M059J (cell line): ENCODE measurements at places on chromosomes 12 and 14. TPM values are rescaled to one million over a fixed set of nuclear protein-coding genes. Genes with fewer than 3 reads are reported as not detected.

DNA sequence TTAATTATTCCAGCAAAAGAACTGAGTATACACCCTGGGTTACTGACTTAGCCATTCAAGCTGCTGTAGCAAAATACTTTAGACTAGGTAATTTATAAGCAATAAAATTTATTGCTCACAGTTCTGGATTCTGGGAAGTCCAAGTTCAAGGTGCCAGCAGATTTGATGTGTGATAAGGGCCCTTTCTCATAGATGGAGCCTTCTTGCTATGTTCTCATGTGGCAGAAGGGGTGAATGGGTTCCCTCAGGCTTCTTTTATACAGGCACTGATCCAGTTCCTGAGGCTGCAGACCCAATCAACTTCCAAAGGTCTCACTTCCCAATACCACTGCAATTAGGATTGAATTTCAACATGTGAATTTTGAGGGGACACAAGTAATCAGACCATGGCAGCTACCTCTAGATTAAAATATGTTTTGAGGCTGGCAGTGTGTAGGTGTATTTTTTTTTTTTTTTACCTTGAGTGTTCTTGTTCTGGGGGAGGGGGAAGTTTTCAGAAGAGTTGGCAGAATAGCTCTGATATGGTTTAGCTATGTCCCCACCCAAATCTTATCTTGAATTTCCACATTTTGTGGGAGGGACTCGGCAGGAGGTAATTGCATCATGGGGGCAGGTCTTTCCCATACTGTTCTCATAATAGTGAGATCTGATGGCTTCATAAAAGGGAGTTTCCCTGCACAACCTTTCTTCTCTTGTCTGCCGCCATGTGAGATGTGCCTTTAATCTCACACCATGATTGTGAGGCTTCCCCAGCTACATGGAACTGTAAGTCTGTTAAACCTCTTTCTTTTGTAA lies 178.2 kb downstream of the RASSF9 start:
- peak; percentile 56 for DNase-seq

GRCh38 chr12:124577986-124578385 lies 10.6 kb upstream of the NCOR2 start:
- DNase-seq = no peak

- DNase-seq = peak; percentile 78
These were observed 21.5 kb downstream of the ALDH6A1 start for GRCh38 chr14:74062809-74063150.

- DNase-seq = peak; percentile 86
These were observed 38.5 kb downstream of the NFKBIA start for GRCh38 chr14:35366056-35366451.

DNA sequence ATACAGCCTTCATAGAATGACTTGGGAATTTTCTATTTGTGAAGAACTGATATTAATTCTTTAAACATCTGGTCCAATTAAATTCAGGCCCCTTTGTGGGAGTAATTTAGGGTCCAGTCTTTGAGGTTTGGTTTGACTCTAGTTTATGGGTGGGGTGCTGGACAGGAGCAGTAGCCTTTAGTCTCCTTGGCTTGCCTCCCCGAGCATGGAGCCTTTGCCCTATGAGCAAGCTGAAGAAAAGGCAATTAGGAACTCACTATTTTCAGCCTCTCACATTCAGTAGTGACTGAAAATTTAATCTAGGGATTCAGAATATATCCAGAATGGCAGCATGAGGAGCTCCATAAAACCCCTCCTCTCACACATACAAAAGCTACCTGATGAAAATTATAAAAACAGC lies 161.1 kb downstream of the TRHDE start:
- DNase-seq = no peak

Gene BICDL1
- 0.44 and 0.89 TPM in 2 replicates for total RNA-seq

GRCh38 chr12:70615174-70615866 lies 21.9 kb downstream of the PTPRB start:
- DNase-seq = no peak

- DNase-seq = no peak
These were observed 98.6 kb downstream of the C12orf50 start for GRCh38 chr12:87930627-87931026.

Gene GLT1D1
- not detected in 2 replicates for total RNA-seq

Gene LRP6
- total RNA-seq = 8.1 and 13.0 TPM in 2 replicates

DNA sequence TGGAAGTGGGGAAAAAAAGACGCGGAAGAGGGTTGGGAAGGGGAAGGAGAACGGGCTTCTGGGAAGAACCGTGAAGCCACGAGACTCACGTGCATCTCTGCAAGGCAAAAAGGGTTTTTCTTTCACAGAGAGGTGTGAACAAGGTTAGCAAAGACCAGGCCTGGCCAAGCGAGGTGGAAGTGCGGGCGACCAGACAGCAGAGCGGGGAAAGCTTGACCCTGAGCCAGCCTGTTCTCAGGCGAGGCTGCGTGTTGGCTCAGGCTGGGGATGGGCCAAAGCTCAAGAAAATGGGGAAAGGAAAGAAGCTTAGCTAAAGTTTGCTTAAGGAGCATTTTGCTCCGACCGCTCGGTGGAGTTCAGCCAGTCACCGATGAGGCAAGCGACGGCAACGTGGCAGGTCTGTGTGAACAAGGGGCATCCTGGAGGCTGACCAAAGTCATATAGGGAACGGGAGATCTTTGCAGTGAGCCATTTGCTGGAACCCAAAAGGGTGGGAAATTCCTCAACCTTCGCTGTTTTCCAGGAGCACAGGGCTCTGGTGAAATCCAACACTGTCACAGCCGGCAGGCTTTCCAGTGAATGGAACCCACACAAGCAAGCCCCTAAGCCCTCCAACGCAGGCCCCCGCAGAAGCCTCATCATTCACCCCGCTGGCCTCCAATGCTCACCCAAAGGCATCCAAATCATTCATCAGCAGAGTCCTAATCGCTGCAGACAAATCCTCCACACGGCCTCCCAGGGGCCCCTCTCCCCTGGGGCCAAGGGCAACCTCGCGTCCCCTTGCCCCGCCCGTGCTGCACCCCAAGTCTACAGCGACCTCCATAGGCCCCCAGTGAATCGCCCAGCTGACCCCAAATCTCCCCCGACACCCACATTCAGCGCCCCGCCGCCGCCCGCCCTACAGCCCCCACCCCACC lies 754 bp downstream of the ZNF605 start:
- peak; percentile 37 for DNase-seq

Gene PTCSC3
- not detected in 2 replicates for total RNA-seq

DNA sequence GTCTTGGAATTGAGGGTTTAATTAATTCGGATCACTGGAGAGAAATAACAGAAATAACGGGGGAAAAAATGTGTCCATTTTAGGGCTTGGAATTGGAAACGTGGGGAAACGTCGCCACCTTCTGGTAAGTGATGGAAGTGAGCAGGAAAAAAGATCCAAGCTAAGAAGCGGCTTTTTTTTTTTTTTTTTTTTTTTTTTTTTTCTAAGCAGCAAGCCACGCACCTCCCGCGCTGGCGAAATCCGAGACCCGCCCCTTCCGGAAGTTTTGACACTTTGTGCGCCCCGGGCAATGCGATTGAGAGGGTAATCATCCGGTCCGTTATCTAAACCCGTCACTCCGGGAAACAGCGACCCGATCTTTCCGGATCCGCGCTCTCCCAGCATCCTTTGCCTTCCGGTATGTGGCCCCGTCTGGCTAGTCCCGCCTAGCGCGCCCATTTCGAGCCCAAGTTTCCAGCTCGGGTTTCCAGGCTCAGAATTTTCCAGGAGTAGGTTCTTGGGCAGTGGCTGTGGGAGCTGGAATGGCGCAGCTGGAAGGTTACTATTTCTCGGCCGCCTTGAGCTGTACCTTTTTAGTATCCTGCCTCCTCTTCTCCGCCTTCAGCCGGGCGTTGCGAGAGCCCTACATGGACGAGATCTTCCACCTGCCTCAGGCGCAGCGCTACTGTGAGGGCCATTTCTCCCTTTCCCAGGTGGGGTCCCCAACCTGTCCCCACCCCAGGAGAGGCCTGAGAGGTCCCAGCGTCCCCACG lies at the start of gene ALG10:
TSS of gene ALG10 (plus strand) at position 418 of the 752 bp plus-strand sequence. CDS start at position 522, 104 bp downstream.
- peak; percentile 98 for DNase-seq

GRCh38 chr12:67222302-67222701 lies 46.9 kb upstream of the CAND1 start:
- DNase-seq = peak; percentile 32

Gene MYH6
- not detected in 2 replicates for total RNA-seq

Gene FNTB
- 18.3 and 23.7 TPM in 2 replicates for total RNA-seq

Gene SIX4
- 17.9 and 23.8 TPM in 2 replicates for total RNA-seq

GRCh38 chr14:20492486-20492885 lies 12.9 kb upstream of the RNASE10 start:
- DNase-seq = no peak
